ENCODE measurements at places on chromosomes 6 and 20.

- DNase-seq, result no peak
These were observed 91.9 kb downstream of the PDE10A start for GRCh38 chr6:165571068-165571682.

DNA sequence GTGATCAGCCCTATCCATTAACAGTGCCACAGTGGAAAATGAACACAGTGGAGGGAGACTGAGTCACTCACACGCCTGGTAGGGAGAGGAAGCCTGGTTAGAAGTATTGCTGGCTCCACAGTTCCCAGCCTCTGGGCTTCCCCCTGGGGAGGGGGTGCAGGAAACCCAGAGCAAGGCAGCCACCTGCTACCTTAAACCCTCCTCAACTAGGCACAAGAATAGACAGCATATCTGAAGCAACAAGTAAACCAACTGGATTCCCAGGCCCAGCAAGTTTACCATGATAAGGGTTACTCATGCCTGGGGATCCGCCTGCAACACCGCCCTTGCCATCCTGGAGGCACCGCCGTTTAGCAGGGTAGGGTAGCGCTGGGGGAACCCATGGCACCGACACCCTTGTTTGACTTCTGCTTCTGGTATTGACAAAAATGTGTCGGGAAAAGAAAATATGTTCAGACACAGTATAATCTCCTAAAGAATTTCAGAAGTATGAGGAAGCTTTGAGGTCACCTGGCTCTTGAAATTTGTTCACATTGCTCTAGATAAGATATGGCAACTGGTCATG, 38.3 kb downstream of the SLC22A23 start:
- DNase-seq, result no peak

- DNase-seq, result no peak
These were observed 80.5 kb downstream of the FILIP1 start for GRCh38 chr6:75412969-75413662.

DNA sequence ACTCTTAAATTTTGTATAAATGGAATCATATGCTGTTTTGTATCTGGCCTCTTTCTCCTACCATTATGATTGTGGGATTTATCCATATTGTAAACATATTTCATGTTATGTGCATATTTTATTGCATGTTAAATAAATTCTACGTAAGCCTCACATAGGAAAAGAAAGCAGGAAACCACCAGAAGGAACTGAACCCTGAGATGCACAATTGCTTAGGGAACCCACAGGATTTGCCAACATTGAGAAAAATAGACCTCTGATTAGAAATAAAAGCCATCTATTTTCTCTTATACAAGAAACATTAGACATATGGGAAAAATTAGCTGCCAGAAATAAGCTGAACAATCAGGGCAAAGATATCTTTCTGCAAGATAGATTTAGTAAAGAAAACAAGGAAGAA, 111.2 kb upstream of the CARMIL1 start:
- no peak for DNase-seq

- no peak for DNase-seq
These were observed 641 bp downstream of the ARFGEF2 start for GRCh38 chr20:48921883-48922820.

- DNase-seq, result no peak
These were observed 263.2 kb upstream of the NT5E start for GRCh38 chr6:85186546-85187175.

DNA sequence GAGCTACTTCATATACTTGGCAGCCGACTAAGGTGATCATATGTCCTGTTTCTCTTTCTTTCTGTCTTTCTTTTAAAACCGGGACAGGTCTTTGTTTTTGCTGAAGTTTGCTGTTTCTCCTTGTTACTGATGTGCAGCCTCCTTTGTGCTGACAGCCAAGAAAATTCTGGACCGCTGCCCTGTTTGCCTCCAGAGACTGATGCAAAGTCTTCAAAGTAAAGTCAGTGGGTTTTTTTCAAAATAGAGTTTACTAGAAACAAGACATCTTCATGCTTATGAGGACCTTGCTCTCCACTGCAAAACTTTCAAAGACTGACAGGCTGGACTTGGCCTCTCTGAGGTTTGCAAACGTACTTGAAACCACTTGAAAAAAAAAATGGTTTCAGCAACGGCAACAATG, 510.5 kb upstream of the MAP3K7 start:
- DNase-seq, result no peak

- DNase-seq, result no peak
These were observed 58.3 kb downstream of the COL12A1 start for GRCh38 chr6:75147512-75147911.

All from activated CD8-positive, alpha-beta memory T cell treated with anti-CD3 and anti-CD28 coated beads for 24 hours (primary cell).